ENCODE measurements at places on chromosomes 4 and X.
A peak's percentile ranks its signal among the peaks of the same experiment; 100 is the strongest.

DNA sequence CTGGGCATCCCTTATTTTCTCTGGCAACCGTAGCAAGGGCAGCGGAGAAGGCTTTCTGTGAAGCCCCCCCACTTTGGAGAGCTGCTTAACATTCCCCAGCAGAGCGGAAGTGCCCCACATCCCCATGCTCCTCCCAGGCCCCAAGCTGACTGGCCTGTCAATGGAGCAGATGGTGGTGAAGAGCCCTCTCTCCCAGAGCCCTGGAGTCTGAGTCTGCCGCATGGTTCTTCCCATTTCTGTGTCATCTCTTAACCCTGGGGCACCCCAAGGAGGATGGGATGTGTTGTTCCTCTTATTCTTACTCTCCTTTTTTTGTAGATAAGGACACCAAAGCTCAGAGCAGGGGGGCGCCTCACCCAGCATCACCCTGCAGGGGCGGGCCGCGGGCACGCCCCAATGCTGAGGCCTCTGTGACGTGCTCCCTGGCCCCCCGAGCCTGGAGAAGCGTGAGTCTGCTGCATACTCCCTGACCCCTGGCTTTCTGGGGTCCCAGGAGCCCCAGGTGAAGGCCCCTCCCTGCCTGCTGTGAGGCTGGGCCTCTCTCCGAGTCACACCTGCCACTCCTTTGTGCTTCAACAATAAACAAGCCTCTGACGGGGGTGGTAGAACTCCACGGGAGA is 35.9 kb downstream of the ADRA2C start:
- H3K27me3 ChIP-seq: no peaks in the 10 kb centered on the region
- H3K27ac ChIP-seq: no peak overlapping the region
- no peak for DNase-seq
- H3K36me3 ChIP-seq: no peaks in the 10 kb centered on the region
- H3K4me3 ChIP-seq: no peak overlapping the region
- H3K4me1 ChIP-seq: no peaks in the 10 kb centered on the region

- no peaks in the 10 kb centered on the region for H3K27me3 ChIP-seq
- no peak overlapping the region for H3K4me3 ChIP-seq
- H3K27ac ChIP-seq: no peak overlapping the region
- peaks cover 48% of the 10 kb centered on the region for H3K36me3 ChIP-seq
- no peaks in the 10 kb centered on the region for H3K4me1 ChIP-seq
Measured at GRCh38 chr4:55507612-55508011, 39.1 kb downstream of the CLOCK start.

DNA sequence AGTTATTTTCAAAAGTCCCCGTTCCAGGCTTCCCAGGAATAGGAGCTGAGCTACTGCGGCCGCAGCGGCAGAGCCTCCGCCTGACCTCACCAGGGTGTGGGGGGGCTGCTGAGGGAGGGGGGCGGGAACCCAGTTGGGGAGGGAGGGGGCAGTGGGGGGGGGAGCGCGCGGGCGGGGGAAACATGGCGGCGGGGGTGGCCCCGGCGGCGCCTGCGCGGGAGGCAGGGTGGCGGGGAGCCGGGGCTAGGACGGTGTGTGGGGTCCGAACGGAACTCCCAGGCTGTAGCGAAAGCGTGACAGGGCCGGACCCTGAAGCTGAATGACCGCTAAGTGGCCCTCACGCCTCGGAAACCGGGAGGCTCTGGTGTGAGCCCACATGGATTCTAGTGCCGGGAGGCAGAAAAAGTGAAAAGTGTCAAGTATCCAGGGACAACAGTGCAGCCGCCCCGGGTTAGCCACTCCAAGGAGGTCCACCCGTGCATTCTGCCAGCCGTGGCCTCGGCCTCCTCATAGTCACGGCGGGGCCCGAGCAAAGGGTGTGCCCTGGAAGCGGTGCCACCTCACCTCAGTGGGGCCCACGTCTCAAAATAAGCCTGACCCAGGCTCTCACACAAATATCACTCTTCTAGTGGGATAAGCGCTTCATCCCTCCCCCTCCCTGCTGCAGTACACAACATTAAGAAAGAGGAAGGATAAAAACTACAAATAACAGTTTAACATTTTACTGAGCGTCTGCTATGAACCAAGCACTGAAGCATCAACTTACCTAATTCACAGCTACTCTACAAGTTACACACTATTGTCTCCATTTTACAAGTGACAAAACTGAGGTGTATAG is at the start of gene KLHL13:
Gene KLHL13, minus strand, starts transcription at position 98 of the 838 bp plus-strand sequence. CDS start 88,337 bp downstream, outside the sequence.
- no peaks in the 10 kb centered on the region for H3K27me3 ChIP-seq
- peak; percentile 12 for DNase-seq
- no peaks in the 10 kb centered on the region for H3K36me3 ChIP-seq

GRCh38 chr4:152290366-152290921 is 245.4 kb downstream of the FBXW7 start:
- H3K4me3 ChIP-seq: no peak overlapping the region
- no peak for DNase-seq
- no peaks in the 10 kb centered on the region for H3K36me3 ChIP-seq
- H3K27ac ChIP-seq: no peak overlapping the region
- no peaks in the 10 kb centered on the region for H3K27me3 ChIP-seq

DNA sequence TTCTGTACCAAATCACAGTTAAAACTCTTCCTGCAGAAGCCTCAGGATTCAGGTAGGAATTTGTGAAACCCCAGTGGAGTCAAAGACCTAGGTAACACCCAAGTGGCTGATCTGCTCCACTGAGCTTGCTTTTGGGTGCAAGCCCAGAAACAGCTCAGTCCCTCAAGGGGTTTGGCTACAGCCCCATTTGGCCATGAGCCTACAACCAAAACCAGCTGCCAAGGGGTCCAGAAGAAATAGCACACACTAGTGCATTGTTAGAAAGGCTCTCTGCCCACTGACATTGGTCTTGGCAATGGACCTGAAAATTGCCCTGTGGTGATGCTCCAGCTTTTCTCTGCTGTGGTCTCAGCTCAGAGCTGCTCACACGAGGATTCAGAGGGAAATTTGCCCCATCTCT is 577.4 kb upstream of the INTU start:
- no peak for DNase-seq
- no peak overlapping the region for H3K27ac ChIP-seq
- H3K27me3 ChIP-seq: no peaks in the 10 kb centered on the region
- H3K4me3 ChIP-seq: no peak overlapping the region
- H3K36me3 ChIP-seq: no peaks in the 10 kb centered on the region

- no peak for DNase-seq
- H3K4me3 ChIP-seq: no peak overlapping the region
- no peaks in the 10 kb centered on the region for H3K27me3 ChIP-seq
- H3K36me3 ChIP-seq: no peaks in the 10 kb centered on the region
Measured at GRCh38 chr4:181085557-181085956, 1157.6 kb upstream of the TENM3 start.

- no peaks in the 10 kb centered on the region for H3K4me1 ChIP-seq
- H3K36me3 ChIP-seq: no peaks in the 10 kb centered on the region
- no peak for DNase-seq
- H3K4me3 ChIP-seq: no peak overlapping the region
- no peak overlapping the region for H3K27ac ChIP-seq
Measured at GRCh38 chr4:30828264-30828926, 108.2 kb downstream of the PCDH7 start.

GRCh38 chr4:74013264-74013663 is 14.8 kb upstream of the CXCL5 start:
- H3K4me3 ChIP-seq: no peak overlapping the region
- H3K27ac ChIP-seq: no peak overlapping the region
- no peaks in the 10 kb centered on the region for H3K36me3 ChIP-seq
- no peak for DNase-seq

DNA sequence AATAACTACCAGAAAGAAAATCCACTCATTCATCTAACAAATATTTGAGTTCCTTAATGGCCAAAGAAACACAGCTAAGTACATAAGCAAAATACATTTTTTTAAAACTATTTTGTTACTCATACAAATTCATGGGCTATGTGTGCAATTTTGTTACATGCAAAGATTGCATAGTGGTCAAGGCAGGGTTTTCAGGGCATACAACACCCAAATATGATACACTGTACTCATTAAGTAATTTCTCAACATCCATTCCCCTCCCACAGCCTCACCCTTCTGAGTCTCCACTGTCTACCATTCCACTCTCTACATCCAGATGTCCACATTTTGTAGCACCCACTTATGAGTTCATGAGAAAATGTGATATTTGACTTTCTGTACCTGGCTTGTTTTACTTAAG is 58.2 kb downstream of the BRWD3 start:
- no peak for DNase-seq
- no peaks in the 10 kb centered on the region for H3K36me3 ChIP-seq
- H3K27ac ChIP-seq: no peak overlapping the region
- H3K27me3 ChIP-seq: no peaks in the 10 kb centered on the region

DNA sequence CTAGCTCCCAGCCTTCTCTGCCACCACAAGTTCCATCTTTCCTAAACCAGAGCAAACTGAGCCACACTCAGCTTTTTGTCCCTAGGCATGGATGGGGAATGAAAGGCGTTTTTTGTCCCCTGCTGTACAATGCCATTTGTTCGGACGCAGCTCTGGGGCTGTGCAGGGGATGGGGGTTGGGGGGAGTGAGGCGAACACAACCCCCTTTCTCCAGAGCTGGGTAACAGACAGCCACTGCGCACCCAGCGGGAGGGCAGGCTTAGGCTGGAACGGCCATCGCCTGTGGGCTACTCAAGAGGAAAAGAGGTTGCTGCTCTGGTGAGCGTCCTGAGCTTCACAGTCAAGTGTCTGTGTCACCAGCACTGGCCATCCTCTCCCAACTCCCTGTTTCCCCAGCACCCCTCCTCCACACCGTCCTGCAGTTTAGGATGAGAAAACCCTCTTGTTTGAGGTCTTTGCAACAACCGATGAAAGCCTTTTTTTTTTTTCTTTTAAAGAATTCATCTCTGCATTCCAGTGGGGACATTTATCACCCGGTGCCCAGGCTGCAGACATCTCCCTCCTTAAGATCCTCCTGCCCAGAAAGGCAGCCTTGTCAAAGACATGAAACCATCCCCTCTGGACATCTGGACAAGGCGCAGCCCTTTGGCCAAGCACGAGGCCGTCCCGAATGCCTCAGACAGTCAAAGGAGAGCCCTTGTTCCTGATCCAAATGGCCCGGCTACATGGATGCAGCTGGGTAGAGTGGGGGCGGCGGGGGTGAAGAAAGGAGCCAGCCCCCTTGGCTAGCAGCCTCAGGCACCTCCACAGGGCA is 419.6 kb downstream of the BCOR start:
- H3K36me3 ChIP-seq: no peaks in the 10 kb centered on the region
- H3K27me3 ChIP-seq: no peaks in the 10 kb centered on the region
- peak; percentile 13 for DNase-seq
- no peaks in the 10 kb centered on the region for H3K4me1 ChIP-seq
- peak overlapping the region; percentile 12 for H3K27ac ChIP-seq

GRCh38 chr4:10092481-10093270 is 23.9 kb downstream of the WDR1 start:
- peaks cover 31% of the 10 kb centered on the region for H3K36me3 ChIP-seq
- DNase-seq: no peak
- H3K27ac ChIP-seq: peak overlapping the region; percentile 44

DNA sequence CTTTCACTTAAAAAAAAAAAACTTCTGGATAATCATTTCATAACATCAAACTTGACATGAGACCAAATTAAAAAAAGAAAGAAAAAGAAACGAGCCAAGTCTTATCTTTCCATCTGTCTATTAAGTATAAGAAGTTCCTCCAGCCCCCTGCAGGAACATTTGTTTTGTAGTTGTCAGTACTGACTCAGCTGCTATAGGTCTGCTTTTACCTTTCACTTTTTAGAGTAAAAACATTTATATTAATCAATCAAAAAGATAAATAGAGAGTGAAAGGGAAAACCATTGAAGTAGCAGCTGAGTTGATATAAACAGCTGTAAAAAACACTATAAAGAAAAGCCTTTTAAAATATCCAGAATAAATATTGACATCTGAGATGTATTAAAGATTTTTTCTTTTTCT is 46.1 kb downstream of the CCDC158 start:
- H3K4me3 ChIP-seq: no peak overlapping the region
- no peaks in the 10 kb centered on the region for H3K27me3 ChIP-seq
- no peak overlapping the region for H3K27ac ChIP-seq
- no peak for DNase-seq

GRCh38 chr4:167003326-167003725 is 231.0 kb downstream of the SPOCK3 start:
- H3K4me1 ChIP-seq: no peaks in the 10 kb centered on the region
- H3K4me3 ChIP-seq: no peak overlapping the region
- no peaks in the 10 kb centered on the region for H3K27me3 ChIP-seq
- no peaks in the 10 kb centered on the region for H3K36me3 ChIP-seq
- DNase-seq: no peak

DNA sequence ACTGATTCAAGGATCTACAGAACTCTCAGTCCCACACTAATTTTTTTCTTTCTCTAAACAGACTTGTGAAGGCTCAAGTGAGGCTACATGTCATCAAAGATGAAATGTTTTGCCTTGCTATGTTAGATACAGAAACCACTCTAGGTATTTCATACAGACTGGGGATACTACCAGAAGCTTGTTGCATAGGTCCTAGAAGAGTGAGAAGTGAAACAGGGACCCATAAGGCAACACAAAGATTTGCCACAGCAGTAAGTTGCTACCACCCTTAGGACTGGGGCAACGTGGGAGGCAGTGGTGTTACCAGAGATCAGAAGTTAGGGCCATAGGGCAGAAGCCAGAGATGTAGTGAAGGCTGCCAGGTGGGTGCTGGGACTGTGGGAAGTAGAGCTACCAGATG is 50.7 kb upstream of the MID1IP1 start:
- no peaks in the 10 kb centered on the region for H3K27me3 ChIP-seq
- H3K4me1 ChIP-seq: no peaks in the 10 kb centered on the region
- no peaks in the 10 kb centered on the region for H3K36me3 ChIP-seq
- no peak for DNase-seq
- no peak overlapping the region for H3K27ac ChIP-seq
- no peak overlapping the region for H3K4me3 ChIP-seq

GRCh38 chr4:30116401-30116800 is 603.8 kb upstream of the PCDH7 start:
- H3K27ac ChIP-seq: no peak overlapping the region
- H3K4me3 ChIP-seq: no peak overlapping the region
- no peaks in the 10 kb centered on the region for H3K27me3 ChIP-seq
- DNase-seq: no peak
- H3K4me1 ChIP-seq: no peaks in the 10 kb centered on the region

GRCh38 chr4:22824091-22824490 is 131.4 kb downstream of the GBA3 start:
- H3K4me3 ChIP-seq: no peak overlapping the region
- no peaks in the 10 kb centered on the region for H3K36me3 ChIP-seq
- DNase-seq: no peak
- no peaks in the 10 kb centered on the region for H3K27me3 ChIP-seq
- H3K4me1 ChIP-seq: no peaks in the 10 kb centered on the region
- H3K27ac ChIP-seq: no peak overlapping the region

DNA sequence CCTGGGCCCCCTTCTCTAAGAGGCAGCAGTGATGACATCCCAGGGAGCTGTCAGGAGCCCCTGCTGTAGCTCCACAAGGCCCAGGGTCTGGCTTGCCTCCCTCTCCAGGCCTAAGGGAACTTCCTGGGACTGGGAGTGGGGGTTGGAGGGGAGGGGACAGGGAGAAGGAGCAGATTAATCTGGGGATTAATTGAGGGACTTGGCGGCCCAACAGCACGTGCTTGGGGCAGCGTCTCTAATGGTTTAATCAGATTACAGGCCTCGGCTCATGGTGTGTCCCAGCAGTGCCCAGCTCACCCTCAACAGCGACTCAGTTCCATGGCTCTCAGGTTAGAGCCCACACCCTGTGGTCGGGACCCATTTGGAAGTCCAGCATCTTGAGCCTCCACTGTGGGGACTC is 47.9 kb downstream of the EFNB1 start:
- no peak overlapping the region for H3K27ac ChIP-seq
- H3K27me3 ChIP-seq: no peaks in the 10 kb centered on the region
- H3K4me1 ChIP-seq: no peaks in the 10 kb centered on the region
- H3K36me3 ChIP-seq: no peaks in the 10 kb centered on the region
